ENCODE measurements at places on chromosomes 4 and X. TPM values are rescaled to one million over a fixed set of nuclear protein-coding genes. Genes with fewer than 3 reads are reported as not detected.

Gene GPR34
- total RNA-seq: not detected

Gene FGG
- total RNA-seq: not detected

Gene GLRA2
- not detected for total RNA-seq

Gene WAS
- total RNA-seq: 0.16 TPM

Gene BCOR
- 23.8 TPM for total RNA-seq

Gene RTL5
- total RNA-seq: 0.90 TPM

Gene TEC
- total RNA-seq: not detected

Gene DUSP9
- total RNA-seq: 1.3 TPM

Gene EREG
- not detected for total RNA-seq

Gene REELD1
- not detected for total RNA-seq

Gene SPANXN3
- total RNA-seq: not detected

Gene SSX1
- not detected for total RNA-seq

DNA sequence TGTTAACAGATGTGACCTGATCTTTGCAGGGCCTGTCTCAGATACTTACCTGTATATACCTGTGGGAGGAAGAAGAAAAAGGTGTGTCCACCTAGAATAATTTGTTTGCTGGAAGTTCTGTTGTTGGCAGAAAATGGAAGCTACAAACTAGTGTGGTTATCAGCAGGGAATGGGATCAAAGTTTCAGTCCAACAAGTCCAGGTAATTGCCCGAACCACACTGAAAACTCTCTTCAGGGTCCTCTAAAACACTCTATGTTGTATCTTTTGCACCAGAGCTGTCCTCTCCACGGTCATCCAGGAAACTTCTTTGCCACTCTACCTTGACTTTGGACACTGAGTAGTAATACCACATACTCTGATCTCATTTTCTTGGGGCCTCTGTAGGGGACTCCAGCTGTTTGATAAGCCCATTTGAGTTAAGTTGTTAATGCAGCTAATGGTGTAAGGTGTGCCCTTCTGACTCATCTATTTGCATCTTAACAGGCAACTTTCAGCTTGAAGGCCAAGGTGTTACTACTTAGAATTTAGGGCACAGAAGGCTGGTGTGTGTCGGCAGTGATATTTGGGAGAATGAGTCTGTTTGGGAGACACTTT, 38.7 kb upstream of the GATB start:
- no peak for DNase-seq

GRCh38 chr4:33785843-33786242, 2458.5 kb downstream of the ARAP2 start:
- DNase-seq: no peak

DNA sequence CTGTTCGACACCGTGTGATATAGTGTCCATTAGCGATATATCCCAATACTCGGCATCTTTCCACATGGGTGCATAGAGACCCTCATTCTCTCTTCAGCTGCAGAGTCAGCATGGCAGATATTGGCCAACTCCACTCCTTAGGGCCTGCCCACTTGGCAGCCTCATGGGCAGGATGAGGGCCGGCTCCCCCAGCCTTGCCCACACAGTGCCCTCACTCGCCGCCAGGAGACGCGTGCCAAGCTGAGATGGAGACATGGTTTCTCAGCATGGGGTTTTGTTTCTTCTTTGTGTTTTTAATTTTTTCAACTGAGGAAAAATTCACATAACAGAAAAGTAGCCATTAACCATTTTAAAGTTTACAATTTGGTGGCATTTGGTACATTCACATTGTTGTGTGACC, 5.3 kb upstream of the PLXNA3 start:
- no peak for DNase-seq

- no peak for DNase-seq
These were observed 12.3 kb downstream of the MMRN1 start for GRCh38 chr4:89906777-89907521.

DNA sequence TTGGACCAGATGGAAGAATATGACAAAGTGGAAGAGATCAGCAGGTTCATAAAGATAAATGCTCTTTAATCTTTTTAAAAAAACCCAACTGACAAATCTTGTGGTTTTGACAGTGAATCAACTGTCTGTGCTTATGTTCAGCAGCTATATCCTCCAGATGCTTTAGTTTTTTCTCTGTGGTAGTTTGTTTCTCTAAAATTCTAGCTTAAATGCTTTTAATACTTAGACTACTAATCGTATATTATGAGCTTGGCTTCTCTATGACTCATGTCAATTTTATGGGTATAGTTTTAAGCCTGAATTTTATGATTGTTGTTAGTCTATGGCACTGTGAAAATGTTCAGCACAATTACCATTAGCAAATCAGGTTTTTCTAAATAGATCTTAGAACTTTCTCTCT, 12.9 kb downstream of the HHIP start:
- no peak for DNase-seq

DNA sequence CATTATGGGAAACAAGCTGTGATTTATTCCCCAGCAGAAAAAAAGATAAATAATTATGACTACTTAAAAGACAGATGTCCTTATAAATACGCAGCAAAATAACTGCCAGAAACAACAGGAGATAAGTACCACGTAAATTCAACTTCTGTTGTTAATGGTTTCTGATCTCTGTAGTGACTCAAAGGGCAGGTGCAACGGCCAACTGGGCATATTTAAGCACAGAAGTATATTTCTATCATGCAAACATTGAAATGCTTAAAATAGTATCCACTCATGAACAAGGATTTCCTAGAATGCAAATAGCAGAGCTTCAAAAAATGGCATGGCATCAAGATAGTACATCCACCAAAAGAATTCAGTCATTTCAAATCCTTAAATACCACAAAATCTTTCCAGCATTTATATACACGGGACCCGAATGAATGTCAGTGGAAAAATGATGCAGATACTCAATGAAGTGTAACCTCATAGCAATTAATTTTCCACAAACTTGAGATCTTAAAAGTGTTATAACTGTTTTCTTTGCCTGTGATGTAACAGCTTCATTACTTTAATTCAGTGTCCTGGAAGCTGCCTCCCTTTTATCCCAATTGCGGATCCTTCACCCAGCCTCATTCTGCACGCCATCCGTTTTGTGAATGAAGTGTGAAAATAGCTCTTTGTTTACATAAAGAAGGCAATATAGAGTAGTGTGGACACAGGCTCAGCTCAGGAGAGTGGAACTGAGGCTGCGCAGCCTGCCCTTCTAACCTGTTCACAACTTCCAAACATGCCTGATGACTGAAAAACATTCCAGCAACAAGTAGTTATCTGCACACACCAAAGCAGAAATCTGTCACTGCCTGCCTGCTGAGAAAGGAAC, 10.2 kb downstream of the PDGFC start:
- no peak for DNase-seq

- peak; percentile 70 for DNase-seq
These were observed 1.7 kb upstream of the TMEM271 start for GRCh38 chr4:577499-578450.

DNA sequence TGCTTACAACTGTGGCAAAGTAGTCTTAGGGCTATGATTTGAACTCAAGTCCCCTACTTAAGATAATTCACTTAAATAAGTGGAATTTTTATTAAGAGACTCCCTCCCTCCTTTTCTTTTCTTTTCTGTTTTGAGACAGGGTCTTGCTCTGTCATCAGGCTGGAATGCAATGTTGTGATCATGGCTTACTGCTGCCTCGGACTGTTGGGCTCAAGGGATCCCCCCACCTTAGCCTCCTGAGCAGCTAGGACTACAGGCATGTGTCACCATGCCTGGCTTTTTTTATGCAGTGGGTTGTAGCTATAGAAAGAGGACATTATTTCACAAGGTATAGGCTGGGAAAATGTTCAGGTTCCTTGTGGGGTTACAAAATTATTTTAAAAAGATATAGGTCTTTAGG, 19.2 kb downstream of the DIAPH2 start:
- no peak for DNase-seq

GRCh38 chrX:12954981-12955380, 19.9 kb upstream of the TMSB4X start:
- no peak for DNase-seq

GRCh38 chrX:131779741-131780140, 235.9 kb downstream of the OR13H1 start:
- no peak for DNase-seq

DNA sequence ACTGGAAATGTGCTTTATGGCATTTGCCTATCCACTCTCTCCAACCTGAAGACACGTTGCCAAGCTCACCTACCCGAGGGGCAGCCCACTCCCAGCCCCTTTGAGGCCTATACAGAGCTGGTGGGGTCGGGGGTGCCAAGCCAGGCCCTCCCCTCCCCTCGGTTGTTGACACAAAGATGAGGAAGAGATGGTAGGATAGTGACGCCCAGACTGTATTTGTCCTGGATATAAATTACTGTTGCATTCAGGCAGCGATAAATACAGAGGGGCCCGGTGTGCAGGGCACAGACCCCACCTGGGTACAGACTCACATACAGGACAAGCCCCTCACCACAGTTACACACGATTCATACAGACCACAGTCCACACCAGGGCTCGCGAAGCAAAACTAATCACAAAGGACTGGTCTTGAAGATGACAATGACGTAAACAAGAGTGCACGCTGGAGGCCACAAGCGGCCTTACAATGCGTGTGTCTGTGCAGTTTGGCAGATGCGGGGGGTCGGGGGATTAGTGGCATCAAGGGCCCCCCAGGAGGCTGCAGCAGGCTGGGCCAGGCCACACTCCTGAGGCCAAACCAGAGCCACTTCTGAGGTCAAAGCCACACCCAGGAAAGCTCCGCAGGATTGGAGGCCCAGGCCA, 14.6 kb downstream of the DGKQ start:
- no peak for DNase-seq

- no peak for DNase-seq
These were observed 20.7 kb downstream of the PAGE5 start for GRCh38 chrX:55240788-55241340.

DNA sequence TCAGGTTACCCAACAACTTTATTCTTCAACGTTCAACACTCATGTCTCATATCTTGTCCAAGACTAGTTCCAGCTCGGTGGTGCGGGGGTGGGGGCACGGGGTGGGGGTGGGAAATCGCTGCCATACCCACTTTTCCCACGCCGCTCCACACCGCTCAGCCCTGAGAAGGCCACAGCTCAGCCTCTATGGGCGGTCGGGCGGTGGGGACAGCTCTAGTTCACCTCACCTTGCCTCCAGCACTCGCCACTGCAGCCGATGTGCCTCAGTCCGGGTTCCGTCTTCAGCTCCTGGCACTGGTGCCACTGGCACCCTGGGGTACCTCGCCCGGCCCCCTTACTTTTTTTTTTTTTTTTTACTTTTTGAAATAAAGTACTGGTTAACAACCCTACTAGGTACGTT, 522.2 kb downstream of the PCDH19 start:
- DNase-seq: no peak

DNA sequence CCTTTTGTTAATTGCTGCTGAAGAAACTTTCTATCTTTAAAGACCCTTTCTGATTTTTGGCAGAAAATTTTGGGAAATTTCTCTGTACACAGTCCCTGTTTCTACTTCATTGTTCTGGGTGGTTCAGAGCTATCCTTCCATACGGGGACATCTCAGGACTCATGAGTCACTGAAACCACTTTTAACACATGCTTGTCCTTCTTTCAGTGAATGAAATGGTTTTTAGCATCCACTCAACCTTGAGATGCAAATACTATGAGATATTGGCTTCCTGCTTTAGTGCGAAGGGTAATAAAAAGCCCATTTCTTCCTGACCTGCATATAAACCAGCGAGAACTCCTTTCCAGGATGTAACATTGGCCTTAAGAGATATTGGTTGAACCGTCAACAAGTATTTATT, 158.0 kb downstream of the REPS2 start:
- DNase-seq: no peak

DNA sequence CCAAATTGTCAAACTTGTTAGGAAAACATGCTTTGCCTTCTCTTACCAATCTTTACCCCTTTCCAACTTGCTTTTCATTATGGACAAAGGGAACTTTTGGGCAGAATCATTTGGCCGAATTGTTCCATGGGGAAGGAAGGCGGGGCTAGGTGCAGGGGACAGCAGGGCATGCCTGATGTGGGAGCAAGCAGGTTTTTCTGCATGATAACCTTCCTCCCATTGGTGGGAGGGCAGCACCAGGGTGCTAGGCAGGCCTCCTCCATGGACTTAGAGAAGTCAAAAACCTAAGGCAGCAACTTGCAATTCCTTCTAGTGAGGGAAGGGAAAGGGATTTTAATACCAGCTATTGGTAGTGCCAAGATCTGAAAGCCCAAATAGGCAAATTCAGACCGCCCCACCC, 260.5 kb downstream of the MAPK10 start:
- no peak for DNase-seq

DNA sequence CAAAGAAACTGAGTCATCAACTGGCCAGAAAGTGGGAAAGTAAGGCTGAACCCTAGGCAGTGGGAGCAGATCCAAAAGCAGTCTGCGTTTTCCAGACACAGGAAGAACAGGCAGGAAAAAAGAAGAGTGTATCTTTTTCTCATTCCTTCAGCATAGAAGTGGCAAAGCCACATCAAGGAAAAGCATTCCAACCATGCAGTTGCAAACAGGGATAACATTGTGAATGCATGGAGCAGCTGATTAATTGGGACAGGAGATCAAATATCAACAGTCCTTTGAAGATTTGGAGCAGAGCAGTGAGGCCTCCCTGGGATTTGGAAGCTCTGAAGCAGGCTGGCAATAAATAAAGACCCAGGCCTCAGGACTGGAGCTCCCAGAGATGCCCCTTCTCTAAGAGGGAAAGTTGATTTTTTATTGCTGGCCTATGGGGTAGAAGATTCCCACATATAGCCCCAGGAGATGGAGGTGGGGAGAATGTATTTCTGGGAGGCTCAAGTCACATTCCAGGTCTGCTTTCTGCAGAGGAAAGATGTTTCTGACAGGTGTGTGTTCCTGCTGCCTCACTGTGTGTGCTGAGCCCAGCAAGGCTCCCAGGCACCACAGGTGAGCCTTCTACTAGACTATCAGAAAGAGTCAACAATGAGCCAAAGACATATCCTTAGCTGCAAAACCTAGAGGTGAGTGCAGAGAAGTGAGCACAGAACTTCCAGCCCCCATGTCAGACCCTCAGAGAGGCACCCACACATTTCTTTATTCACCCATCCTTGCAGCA, 222.5 kb downstream of the RAB28 start:
- no peak for DNase-seq

GRCh38 chr4:96092151-96092705, 252.3 kb downstream of the PDHA2 start:
- no peak for DNase-seq

- DNase-seq: no peak
These were observed 50.1 kb downstream of the ADD1 start for GRCh38 chr4:2893772-2894171.

DNA sequence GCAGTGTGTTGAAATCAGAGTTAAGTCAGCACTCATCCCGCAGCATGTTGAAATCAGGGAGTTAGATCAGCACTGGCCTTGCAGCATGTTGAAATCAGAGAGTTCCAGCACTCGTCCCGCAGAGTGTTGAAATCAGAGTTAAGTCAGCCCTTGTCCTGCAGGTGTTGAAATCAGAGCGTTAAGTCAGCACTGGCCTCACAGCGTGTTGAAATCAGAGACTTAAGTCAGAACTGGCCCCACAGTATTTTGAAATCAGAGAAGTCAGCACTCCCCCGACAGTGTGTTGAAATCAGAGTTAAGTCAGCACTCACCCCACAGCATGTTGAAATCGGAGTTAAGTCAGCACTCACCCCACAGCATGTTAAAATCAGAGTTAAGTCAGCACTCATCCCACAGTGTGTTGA, 10.9 kb upstream of the UVSSA start:
- no peak for DNase-seq

All from H4 (cell line).